Eye (tissue), 1 donor: ENCODE measurements at places on chromosomes 12 and 14.

DNA sequence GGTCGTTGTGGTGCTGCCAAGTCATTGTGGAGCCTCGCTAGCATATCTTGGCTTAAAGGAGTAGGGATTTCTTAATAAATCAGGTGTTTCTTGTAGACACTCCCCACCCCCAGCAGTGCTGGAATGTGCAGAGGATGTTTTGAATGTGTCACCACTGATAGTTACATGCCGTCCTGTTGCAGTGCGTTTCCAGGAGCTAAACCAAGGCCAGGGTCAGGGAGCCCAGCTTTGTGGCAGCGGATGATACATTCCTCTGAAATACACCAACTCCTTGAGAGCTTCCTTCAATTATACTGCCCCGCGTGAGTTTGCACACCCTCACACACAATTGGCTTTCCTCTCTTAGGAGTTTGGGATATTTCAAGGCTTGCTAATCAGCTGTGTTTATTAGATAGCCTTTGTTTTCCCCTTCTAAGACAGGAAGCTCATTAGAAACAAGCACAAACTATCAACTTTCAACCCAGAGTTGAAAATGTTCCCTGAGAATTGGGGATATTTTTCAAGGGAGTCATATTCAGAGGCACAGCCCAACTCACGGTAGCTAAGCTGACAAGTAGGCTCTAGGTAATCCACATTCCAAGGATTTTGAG lies 154.9 kb downstream of the C12orf75 start:
- DNase-seq = no peak

DNA sequence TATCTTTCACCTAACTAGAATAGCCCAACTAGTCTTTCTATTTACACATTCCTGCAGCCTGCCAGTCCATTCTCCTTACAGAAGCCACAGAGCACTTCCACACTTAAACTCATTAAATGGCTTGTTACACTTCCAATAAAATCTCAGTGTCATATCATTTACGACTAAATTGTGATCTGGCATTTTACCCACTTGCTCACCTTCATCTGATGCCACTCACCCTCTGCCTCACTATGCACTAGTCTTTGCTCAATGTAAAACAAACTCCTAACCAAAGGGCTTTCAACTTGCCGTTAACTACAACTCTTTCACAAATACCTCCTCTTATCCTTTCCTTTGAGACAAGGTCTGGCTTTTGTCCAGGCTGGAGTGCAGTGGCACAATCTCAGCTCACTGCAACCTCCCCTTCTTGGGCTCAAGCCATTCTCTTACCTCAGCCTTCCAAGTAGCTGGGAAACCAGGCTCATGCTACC lies 24.1 kb downstream of the YAF2 start:
- DNase-seq = no peak

- no peak for DNase-seq
These were observed 82.5 kb downstream of the ETV6 start for GRCh38 chr12:11732023-11732422.

DNA sequence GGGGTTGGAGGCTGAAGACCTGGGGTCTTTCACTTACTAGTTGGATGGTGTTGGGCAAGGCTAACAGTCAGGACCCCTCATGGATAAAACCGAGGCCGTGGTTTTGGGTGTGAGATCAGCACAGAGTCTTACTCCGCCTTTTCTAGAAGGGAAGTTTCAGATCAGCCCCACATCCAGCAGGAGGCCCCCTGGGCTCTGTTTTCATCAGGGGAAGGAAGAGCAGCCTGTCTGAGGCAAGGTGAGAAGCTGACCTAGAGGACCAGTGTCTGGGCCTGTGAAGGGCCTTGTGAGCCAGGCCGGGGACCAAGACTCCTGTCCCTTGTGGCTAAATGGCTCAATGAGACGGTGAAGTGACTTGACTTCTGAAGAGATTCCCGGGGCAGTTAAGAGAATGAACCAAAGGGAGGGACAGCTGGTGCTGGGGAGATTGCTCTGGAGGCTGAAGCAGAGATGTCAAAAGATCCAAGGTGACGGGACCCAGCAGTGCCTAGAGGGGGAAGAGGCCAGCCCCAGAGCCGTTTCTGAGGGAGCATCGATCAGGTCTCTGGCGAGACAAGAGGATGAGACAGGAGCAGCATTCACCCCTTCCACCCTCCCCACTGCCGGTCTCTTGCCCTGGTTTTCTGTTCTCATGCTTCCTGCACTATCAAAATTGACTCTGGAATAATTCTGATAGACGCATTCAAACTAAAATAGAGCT lies 40.1 kb upstream of the TSPAN9 start:
- no peak for DNase-seq

DNA sequence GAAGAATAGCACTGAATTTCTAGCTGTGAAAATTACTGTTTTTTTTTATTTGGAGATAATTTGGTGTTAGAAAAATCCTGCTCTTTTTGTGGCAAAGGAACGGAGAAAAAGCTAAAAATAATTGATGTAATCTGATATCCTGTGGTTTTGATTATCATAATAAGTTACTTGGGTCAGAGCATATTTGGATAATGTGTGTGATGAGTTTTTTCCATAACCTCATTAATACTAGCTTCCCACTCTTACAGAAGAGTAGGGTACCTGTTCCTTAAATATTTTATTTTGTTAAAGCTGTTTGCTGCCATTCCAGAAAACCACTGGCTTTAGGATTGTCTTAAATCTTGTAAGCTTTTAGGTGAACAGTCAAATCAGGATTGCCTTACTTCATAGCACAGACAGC lies 4.7 kb downstream of the PSMC6 start:
- DNase-seq = no peak

GRCh38 chr14:93994919-93995682 lies 2.0 kb upstream of the CCDC197 start:
- DNase-seq = no peak

GRCh38 chr12:113818283-113818682 lies 147.8 kb downstream of the RBM19 start:
- no peak for DNase-seq

DNA sequence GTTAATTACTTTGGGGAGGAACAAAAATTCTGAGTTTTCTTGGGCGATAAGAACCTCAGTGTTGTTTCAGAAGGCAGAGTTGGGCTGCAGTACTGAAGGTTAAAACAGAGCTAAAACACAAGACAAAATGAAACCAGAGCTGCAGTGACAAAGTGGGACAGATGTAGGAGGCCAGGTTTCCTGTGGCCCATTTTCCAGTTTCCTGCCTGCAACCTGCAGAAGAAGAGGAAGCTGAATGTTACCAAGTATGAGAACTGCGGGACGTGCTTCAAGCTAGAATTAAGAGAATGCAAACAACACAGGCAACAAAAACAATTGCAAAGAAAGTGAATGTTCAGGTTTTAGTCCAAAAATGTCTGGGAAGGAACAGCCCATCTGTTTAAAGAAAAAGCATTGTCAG lies 17.8 kb downstream of the ELK3 start:
- DNase-seq = no peak

DNA sequence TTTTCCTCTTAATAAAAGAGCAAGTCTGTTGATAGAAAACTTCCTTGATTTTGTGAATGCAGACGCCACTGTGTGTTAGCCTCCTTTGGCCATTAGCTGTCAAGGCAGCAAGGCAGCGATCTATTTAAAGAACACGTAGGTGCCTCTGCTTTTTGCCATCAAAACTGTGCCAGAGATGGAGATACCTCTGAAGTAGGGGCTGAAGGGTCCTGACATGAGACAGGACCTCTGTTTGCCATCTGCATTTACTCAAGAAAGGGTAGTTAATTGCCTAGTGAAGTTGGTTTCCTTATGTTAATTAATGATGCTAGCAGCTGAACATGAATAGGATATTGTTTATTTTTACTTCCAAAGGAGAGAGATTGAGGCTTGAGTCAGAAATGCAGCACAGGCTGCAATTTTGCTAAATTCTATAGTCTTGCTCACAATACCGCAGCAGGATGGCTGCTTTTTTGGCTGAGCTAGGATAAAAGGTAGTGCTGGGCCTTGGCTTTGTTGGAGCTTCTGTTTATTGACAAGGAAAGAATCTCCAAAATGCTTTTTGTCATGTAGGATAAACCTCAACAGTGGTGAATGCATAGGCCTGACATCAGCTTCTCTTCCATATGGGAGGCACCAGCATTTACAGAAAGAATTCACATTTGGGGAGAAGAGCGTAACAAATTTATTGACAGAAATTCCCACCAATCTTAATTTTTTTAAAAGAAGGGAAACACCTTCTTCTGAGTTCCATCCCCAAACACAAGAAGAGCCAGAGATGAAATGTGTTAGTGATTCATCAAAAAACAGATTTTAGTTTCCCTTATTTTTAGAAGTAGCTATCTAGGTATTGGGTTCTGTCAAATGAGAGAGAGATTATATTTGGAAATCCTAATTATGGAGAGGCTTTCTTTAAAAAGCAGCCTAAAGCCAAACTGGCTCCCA lies 13.9 kb upstream of the RPH3A start:
- peak; percentile 47 for DNase-seq

GRCh38 chr14:22560662-22561365 lies 28.2 kb downstream of the DAD1 start:
- DNase-seq = no peak

- DNase-seq = no peak
These were observed 91.6 kb upstream of the SYT10 start for GRCh38 chr12:33531261-33531660.

GRCh38 chr14:104939666-104940410 lies 15.2 kb downstream of the PLD4 start:
- no peak for DNase-seq

DNA sequence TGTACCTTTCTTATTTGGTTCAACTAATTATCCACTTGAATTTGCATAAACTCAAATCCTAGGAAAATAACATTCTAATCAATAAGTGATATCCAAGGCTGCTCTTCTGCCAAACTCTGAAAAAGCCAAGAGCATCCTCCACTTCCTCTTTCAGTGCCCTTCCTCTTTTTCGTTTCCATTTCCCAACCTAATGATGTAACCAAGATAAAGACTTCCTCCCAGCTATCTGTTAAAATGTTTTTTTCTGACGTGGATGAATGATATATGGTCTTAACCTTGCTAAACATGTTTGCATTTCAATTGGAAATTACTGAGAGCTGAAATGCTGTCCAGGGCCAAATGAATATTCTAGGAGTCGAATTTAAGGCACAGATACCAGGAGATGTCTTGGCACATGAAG lies 459.5 kb upstream of the PDE3A start:
- no peak for DNase-seq

GRCh38 chr14:73824127-73824526 lies 27.5 kb upstream of the PTGR2 start:
- DNase-seq = no peak

- DNase-seq = no peak
These were observed 55.8 kb downstream of the STX2 start for GRCh38 chr12:130783110-130783715.

- DNase-seq = no peak
These were observed 673.9 kb downstream of the SLC16A7 start for GRCh38 chr12:60269611-60270269.

- DNase-seq = no peak
These were observed 5.2 kb upstream of the ACADS start for GRCh38 chr12:120720234-120720986.

- peak; percentile 33 for DNase-seq
These were observed 27.1 kb upstream of the PCNX4 start for GRCh38 chr14:60064491-60065072.

DNA sequence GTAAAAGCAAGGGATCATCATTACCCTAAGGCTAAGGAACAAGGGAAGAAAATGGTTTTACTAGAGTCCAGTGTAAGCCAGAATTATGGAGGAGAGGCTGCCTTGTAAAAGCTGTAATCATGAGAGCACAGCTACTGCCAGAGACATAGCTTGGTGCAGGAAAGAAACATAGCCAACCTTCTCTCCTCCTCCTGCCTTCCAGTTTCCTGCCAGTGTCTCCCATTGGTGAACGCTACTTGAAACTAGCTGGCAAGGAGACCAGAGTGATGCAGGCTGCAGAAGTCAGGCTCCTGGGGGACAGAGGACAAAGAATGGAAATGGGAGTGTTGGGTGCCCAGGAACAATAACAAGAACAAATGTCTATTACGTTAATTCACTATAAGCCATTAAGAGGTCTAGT lies 158.5 kb downstream of the NELL2 start:
- DNase-seq = no peak

DNA sequence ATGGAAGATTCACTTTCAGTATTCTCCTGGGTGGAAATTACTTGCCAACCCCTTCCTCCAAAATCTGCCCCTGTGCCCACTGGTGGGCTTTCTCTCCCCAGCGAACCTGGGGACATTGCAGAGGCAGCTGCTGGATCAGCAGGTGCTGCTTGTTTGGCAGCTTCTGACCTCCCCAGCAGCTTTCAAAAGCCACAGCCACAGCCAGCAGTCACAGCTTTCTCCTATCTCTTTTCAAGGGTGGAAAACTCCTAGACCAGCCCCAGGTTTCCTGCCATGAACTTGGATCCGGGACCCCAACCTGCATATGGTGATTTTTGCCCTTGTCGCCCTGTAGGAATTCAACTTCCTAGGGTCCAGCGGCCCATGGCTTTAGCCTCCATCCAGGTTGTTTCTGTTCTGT lies 330.8 kb downstream of the ADAMTS20 start:
- no peak for DNase-seq

DNA sequence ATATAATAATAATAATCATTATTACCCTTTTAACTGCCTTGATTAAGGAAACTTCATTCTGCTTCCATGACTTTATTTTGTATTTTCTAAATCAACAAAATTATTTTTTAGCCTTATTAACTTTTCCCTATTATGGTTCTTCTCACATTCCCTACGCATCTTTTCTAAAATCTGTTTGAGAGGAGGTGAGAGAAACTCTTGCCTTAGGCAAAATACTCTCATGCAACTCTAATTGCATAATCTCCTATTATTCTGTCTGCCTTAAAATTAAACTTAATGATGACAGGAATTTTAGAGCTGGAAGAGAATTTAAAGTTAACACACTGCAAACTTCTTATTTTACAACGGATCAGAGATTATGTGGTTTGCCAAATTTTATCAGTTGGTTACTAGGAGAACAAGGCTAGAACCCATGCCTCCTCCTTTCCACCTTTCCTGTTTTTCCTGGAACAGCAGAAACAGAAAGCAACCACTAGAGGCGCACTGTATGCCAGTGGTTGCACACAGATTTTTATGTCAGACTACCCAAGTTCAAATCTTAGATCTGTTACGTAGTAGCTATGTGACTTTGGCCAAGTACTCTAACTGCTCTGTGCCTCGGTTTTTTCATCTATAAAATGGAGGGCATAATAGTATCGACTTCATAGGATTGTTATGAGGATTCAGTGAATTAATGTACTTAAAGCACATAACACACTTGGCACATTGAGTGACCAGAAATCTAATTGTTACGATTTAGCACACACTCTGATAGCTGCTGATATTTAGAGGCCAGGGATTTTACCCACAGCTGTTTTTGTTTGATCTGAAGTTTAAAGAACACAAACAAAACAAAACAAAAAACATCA lies 4.3 kb upstream of the BRMS1L start:
- peak; percentile 51 for DNase-seq

GRCh38 chr14:103540821-103541708 lies 12.1 kb downstream of the TRMT61A start:
- DNase-seq = peak; percentile 52
